ENCODE measurements at places on chromosomes 7 and 10.

- DNase-seq: no peak
Observed at GRCh38 chr7:91263384-91264045, 718 bp upstream of the FZD1 start.

- no peak for DNase-seq
Observed at GRCh38 chr7:21640105-21640504, 97.3 kb downstream of the DNAH11 start.

- no peak for DNase-seq
Observed at GRCh38 chr10:93718937-93719725, 16.7 kb upstream of the FRA10AC1 start.

DNA sequence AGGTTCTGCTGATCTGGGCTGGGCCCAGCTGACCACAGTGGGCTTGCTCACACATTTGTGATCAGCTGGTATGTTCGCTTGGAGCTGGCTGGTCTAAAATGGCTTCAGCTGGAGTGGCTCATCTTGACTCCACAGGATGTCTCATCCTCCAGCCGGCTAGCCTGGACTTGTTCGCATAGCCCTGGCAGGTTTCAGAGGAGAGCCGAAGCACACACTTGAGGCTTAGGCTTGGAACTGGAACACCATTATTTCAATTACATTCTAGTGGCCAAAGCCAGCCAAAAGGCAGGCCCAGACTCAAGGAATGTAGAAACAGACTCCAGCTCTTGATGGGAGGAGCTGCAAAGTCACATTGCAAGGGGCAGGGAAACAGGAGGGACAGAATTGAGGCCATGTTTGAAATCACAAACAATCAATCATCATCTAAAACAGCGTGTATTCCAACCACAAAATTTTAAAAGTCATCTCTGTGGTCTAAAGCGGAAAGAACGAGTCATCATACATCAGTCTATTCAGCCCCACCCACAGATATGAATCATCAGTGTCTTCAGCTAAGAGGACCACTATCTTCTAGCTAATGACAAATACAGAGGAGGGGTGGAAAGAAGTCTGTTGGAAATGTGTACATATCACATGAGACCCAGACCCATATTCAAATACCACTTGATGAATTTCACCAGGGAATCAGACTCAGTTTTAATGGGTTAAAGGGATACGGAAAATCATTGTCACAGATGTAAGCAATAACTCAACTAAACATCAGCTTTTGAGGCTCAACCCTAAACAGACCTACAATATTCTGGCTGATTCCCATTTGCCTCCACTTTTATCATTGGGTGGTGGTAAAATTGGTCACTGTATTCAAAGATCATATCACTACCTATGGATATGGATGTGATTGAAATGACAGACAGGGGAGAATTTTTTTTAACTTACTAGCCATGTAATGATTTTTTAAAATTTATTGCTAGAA is 139.0 kb upstream of the MKLN1 start:
- DNase-seq: peak; percentile 45

GRCh38 chr7:66627881-66628360 is 760 bp upstream of the KCTD7 start:
- DNase-seq: no peak

DNA sequence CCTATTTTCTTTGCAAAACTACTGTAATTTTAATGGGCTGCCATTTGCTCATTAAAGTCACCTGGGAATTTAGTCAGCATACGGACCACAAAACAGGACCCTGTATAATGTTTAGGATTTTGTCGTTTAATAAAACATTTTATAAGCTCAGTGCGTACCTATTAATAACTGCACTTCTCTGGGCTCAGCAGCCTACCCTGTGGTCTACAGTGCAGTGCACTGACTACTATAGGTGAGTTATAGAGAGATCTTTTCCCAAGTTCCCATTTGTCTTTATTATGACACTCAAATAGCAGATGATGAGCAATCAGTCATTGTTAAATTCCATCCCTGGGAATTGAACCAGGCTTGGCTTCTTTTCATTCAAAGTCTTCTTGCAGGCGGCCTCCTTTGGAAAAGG is 433.4 kb upstream of the NFE2L3 start:
- no peak for DNase-seq

GRCh38 chr7:156903232-156903909 is 10.4 kb upstream of the LMBR1 start:
- no peak for DNase-seq

DNA sequence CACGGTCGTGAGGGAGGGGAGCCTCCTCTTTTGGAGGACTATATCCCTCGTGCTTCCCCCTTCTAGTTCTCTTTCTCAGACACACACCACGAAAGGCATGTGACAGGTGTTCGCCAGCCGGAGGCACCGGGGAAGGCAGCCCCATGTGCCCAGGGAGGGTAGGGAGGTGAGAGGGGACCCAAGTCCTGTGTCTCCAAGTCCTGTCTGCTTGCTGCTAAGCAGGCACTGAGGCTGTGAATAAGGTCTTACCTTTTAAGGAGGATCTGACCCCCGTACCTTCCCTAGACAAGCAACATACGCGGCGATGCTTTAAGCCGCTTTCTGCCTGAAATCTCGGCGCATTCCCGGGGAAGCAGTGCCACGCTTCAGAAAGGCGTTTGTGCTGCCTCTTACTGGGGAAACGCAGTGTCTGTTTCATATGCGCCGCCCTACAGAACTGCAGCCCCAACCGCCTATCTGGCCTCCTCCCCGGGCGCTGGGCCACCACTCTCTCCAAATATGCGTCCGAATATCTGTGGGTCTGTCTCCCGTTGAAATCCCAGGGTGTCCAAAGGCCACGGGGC is 770 bp downstream of the PLXNA4 start:
- no peak for DNase-seq

GRCh38 chr10:111379534-111380187 is 302.8 kb downstream of the ADRA2A start:
- no peak for DNase-seq

DNA sequence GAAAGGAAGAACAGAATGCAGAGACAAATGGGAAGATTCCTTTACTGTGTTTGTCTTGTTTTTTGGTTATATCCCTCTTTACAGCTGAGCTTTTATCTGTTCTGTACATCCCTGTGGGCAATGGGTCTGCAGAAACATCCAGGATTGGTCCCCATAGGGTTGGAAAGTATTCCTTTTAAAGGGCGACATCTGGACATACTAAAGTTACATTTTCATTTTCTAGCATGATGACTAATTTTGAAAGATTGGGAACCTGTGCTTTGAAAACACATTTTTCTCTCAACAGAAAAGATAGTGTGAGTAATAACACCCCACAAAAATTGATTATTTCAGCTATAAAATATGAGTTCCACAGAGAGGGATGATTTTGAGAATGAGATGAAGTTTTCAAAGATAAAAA is 435.8 kb downstream of the GPAM start:
- no peak for DNase-seq

- DNase-seq: no peak
Observed at GRCh38 chr7:85529831-85530230, 343.0 kb upstream of the SEMA3D start.

GRCh38 chr10:64345856-64346255 is 824.7 kb downstream of the REEP3 start:
- DNase-seq: no peak

DNA sequence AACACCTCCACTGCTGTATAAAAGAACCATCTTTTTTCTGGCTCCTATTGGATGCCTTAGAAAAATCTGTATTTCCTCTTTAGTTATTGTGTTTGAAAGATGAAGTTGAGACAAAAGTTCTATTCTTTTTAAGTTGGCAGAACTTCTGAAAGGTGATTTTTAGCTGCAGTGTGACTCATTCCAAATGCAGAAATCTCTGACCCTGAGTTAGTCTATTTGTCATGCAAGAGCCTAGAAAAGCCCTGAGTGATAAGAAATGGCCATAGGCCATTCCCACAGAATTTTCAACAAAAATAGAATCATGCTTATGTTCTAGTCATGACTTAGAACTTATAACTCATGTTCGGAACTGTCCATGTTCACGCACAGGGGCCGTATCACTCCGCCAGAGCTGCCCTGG is 89.1 kb downstream of the EGFR start:
- DNase-seq: no peak

GRCh38 chr7:130303551-130303950 is 10.6 kb downstream of the CPA4 start:
- no peak for DNase-seq

DNA sequence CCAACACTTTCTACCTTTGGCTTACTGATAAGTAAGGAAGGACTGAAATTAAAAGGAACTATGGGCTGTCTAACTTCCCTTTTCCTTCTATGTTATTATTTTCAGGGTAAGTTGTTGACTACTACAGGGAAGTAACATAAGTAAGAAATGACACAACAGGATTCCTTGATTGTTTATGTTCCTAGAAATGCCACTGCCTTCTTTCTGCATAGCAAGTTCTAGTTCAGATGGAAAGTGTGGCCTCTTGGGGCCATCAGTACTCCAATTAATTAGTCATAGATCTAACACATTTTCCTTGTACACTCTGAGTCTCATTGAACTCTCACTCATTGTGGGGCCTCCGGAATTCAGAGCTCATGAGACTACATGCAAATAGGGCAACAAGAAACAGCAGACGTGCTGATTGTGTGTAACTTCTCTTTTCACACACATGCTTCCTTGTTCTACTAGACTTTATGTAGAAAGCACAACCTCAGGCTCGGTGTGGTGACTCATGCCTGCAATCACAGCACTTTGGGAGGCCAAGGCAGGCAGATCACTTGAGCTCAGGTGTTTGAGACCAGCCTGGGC is 35.3 kb upstream of the HIBADH start:
- DNase-seq: no peak

- no peak for DNase-seq
Observed at GRCh38 chr10:118955951-118956801, 73.3 kb upstream of the NANOS1 start.

DNA sequence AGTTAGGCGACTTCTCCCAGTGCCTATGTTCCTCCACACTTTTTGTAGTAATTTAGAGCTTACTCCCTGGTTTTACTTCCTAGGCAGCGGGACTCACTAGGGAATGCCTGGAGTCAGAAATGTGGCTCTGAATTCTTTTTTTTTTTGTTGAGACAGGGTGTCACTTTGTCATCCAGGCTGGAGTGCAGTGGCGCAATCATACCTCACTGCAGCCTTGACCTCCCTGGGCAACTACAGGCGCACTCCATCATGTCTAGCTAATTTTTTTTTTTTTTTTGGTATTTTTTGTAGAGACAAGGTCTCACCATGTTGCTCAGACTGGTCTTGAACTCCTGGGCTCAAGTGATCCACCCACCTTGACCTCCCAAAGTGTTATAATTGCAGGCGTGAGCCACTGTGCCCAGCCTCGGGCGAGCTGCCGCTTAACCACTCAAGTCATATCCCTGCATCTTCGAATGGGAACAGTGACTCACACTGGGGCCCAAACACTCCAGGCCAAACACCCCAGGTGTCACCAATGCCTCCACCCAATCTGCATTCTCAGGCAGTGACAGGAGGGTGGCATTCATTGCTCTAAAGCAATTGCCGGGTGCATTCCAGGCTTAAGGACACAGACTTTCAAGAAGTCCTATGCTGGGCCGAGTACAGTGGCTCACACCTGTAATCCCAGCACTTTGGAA is 19.6 kb downstream of the RGS10 start:
- DNase-seq: no peak

DNA sequence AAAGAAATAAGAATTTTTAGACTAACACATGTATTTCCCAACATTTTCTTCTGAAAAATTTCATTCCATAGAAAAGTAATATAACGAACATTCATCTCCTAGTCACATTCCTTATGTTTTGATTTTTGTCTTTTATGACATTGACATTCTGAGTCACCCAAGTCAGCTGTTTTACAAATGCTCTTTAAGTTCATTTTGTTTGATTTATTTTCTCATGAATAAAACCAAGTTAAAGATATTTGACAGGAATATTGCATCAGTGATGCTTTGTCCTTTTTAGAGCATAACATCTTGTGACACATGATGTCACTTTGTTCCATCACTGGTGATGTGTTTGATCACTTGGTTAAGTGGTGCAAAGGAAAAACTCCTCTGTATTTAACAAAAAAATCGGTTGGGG is 48.4 kb downstream of the HGF start:
- DNase-seq: no peak

Data from stimulated activated CD4-positive, alpha-beta T cell treated with anti-CD3 and anti-CD28 coated beads, TNF-alpha, amount 100 ng/mL, for 24 hours (primary cell).